ENCODE measurements at places on chromosomes 1 and 21.

- DNase-seq, result no peak
These were observed 71.1 kb upstream of the DPT start for GRCh38 chr1:168799927-168800605.

DNA sequence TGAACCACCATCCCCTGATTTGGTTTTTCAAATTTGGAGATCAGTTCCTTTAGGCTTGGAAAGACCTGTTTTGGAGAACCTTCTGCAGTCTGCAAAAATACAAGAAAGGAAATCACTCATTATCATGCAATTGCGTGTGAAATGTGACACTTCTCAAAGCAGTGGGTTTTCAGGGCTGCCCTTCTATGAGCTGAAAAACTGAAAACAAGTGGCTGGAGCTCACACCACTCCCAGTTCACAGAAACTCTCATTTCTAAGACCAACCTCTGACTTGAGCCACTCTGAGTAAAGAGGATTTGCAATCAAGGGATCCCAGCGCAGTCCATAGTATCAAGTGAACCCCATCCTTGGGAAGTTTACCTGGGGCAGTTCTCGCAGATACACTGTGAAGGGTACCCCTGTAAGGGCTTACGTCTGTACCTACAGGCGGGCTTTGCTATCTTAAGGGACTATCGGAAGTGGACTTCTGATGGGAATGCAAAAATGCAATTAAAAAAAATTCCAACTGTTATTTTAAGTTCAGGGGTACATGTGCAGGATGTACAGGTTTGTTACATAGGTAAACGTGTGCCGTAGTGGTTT, 12.8 kb downstream of the SH2D1B start:
- no peak for DNase-seq

GRCh38 chr1:31872658-31873636, 57.1 kb upstream of the SPOCD1 start:
- no peak for DNase-seq

GRCh38 chr1:167717351-167717750, 4.4 kb upstream of the MPZL1 start:
- no peak for DNase-seq

DNA sequence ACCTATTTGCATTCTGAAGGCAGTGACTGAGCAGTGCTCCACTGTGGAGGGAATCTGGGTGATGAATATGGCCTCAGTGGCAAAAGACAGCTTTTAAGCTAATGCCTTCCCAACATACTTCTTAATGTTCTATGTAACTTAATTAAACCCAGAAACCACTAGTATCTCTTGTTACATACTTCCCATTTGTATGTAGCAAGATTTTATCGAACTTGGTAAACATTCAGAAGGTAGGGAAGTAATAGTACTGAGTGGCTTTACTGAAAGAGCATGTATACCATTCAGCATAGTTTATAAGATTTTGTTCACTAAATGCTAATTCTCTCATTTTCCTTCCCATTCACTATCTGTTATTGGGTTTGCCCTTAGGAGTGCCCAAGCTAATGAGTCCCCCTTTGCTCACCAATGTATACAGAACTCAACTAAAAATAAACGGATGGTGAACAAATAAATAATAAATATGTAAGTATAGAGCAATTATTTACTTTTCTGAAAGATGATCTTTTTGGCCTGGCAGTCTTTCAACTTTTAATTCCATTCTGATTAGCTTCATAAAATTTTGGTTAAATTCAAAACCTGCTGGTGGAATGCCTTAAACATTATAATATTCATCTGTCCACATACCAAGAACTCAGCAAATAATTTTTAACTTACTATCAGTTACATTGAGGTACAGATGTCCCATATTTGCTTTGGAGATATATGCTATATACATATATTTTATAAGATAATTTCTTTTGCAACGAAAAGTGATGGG, 204.4 kb downstream of the APP start:
- DNase-seq, result no peak

DNA sequence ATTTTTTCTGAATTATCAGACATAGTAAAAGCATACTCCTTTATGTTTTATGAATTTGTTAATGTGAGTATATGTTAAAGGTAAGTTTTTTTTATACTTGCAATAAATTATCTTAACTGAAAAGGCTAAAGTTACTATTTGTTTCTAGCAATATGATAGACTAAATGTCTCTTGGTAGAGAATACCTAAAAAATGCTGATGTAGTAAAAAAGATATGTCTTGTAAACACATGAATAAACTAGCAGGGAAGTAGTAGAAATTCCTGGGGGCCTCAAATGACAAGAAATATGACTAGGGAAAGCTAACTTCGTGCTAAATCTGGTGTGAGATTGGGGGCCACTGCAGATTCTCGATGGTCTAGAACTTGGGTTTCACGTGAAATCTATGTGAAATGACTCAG, 188.1 kb upstream of the CACNA1E start:
- DNase-seq, result no peak

- DNase-seq, result no peak
These were observed 557.2 kb upstream of the BEND5 start for GRCh38 chr1:49333906-49334305.

DNA sequence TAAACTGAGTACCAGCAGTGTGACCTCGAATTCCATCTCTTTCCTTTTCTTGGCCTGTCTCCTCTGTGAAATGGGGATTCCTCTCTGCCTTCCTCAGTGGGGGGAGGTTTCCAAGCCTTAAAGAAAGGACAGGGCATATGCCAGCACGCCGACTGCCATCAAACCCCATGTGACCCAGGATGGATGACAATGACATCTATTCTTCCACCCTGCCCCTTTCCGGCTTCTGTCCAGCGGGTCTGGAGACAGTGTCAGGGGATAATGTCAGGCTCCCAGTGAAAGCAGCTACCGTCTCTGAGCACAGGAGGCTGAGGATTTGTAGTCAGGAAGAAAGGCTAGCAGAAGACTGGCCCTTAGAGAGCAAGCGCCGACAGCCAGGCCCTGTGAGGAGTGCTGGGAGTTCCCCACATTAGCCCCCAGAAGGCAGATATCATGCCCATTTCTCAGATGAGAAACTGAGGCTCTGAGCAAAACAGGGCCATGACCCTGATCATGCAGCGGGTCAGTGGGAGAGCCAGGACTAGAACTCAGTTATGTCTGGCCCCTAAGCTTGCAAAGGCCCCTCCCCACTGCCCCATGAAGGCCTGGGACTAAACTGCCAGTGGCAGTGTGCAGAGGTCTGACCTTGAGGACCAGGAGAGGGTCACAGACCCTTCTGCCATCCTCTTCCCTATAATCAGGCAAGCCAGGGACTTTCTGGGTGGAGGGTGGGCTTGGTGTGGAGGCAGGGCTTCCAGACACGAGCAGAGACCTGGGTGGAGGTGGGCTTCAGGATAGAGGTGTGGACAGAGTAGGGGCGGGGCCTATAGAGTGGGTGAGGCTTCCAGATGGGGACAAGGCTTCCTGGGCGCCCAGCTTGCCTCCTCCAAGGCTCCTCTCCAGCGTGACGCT, 30.1 kb downstream of the CDCA8 start:
- no peak for DNase-seq

GRCh38 chr1:204350857-204351573, 8.7 kb downstream of the PLEKHA6 start:
- DNase-seq, result peak; percentile 80

- DNase-seq, result peak; percentile 8
These were observed 64.6 kb downstream of the UBIAD1 start for GRCh38 chr1:11337580-11338073.

GRCh38 chr1:166390366-166391033, 223.7 kb upstream of the FAM78B start:
- no peak for DNase-seq

DNA sequence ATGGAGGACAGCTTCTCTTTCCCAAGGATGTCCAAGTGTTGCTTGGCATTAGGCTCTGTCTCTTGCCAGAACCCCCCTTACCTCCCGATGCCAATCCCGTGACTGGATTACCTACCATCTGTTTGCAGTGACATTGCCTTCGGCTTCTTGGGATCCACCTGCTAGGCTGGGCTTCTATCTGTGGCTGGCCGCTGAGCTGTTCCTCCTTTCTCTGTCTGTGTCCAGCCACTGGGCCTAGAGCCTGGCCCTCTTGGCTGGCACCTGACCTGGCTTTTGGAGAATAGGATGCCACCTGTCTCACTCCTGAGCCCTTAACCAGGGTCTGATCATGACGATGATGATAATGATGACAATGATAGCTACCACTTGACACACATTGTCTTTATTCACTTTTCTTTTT, 41.6 kb upstream of the STUM start:
- no peak for DNase-seq

- no peak for DNase-seq
These were observed 22.6 kb upstream of the ATP2B4 start for GRCh38 chr1:203603940-203604591.

GRCh38 chr1:246595146-246595545, 28.9 kb downstream of the CNST start:
- DNase-seq, result no peak

GRCh38 chr1:209880031-209880430, 52.3 kb downstream of the UTP25 start:
- DNase-seq, result no peak

DNA sequence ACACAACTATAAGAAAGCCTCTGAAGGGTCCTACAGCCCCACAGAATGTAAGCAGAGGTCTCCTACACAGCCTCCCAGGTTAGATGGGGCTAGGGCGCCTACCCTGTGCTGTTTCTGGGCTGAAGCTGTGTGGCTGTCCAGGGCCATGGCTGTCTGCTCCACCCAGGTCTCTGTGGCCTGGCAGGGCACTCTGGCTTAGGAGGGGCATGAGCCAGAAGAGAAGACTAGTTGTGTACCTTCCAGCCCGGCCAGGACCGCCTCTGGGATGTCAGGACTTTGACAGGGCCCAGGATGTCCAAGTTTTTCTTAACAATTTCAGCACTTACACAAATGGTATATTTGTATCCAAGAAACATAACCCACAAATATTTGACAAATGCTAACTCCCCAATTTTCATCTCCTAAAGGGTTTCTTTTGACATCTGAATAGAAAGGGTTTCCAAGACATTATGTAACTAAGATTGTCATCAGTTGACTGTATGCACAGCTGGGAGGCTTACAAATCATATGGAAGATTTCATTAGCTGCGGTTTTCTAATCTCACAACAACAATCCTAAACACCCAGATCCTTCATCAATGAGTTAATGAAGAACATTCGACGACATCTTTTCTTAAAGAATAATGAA, 80.5 kb downstream of the HSF2BP start:
- DNase-seq, result peak; percentile 81

DNA sequence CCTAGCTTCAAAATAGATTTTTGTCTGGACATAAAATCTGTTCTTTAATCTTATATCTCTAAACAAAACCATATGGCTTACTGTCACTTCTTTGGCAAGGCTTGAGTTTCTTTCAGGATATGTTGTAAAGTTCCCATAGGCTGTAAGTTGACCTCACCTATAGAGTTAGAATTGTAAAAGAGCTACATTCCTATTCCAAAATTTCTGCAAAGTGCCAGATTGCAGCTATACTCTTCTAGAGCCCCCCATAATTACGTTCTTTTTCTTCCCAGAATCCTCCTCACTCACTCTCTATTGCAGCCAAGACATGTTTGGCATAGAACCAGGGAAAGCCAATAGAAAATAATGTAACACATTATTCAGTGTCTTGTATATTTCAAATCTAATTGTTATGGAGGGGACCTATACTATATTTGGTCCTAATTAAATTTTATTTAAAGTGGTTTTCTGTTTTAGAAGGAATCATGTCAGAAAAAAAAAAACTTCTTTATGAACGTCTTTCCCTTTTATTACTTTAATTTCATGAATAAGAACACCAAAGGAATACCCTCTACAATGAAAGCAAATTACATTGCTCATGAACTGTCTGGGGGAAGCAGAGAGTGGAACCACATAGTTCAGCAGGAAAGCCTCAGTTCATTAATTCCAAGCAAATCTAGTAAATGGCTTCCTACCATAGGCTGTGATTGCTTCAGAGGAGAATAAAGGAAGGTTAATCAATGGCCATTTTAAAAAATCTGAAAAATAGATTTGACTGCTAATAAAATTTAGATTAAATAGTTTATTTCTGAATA, 22.3 kb downstream of the CTTNBP2NL start:
- DNase-seq, result peak; percentile 45

GRCh38 chr1:171966426-171967220, 125.3 kb downstream of the DNM3 start:
- DNase-seq, result no peak

DNA sequence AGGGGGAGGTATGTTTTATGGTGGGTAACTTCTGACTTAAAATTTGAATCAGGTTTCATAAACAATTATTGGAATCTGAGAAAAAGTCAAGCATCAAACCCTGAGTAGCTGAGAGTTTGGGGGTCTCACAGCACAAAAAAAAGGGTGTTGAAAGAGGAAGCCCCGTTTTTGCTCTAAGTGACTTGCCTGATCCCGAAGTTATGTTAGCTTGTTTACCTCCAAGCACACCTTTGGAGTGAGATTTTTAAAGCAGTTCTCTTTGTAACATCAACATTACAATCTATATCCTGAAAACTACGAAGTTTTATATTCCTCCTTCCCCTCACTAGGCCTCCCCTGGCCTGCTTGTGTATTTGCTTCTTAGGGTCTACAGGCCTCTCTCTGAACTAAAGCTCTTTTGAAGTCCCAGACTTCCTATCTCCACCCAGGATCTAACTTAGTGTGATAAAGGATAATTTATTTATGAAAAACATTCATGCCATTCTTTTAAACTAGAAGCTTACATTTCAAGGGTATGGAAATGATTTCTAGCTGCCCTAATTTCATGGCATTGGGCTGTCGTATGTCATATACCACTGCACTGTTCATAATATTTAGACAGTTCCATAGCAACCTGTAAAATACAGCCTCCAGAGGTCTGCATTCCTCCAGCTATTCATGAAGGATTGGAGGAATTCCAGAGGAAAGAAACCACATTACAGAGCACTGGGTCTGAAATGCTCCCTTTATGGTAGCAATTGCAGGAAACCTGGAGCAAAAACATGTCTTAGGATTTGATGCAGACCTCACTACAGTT, 36.1 kb upstream of the RGS1 start:
- peak; percentile 98 for DNase-seq

DNA sequence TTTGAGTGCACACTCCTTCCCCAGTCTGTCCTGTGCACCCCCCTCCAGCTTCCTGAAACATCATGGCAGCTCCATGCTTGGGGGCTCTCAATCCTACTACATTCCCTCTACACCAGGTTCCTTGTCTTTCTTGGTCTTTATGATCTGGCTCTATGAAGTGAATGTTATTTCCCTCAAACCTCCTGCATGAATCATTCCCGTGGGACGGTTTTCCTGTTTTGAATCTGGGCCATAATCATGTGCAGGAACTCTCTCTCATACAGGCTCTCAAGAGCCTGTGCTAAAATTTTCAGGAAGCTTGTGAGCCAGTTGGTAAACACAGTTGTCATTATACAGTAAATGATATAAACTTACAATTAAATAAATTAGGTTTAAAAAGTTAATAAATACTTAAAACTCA, 89.8 kb upstream of the KCNE2 start:
- peak; percentile 51 for DNase-seq

- no peak for DNase-seq
These were observed at the start of gene TIE1 for GRCh38 chr1:43300378-43301094. TSS of gene TIE1 (plus strand) at chr1:43300982. CDS start at chr1:43301072, 90 bp downstream.

GRCh38 chr1:61158591-61158990, 76.2 kb downstream of the NFIA start:
- DNase-seq, result no peak

- DNase-seq, result no peak
These were observed 1531.6 kb upstream of the TPTE start for GRCh38 chr21:8989721-8990325.
